NAMALWA (cell line): ENCODE measurements at places on chromosomes 1 and 21.

GRCh38 chr21:34911360-34911759 is 137.7 kb downstream of the RUNX1 start:
- DNase-seq = peak; percentile 37

DNA sequence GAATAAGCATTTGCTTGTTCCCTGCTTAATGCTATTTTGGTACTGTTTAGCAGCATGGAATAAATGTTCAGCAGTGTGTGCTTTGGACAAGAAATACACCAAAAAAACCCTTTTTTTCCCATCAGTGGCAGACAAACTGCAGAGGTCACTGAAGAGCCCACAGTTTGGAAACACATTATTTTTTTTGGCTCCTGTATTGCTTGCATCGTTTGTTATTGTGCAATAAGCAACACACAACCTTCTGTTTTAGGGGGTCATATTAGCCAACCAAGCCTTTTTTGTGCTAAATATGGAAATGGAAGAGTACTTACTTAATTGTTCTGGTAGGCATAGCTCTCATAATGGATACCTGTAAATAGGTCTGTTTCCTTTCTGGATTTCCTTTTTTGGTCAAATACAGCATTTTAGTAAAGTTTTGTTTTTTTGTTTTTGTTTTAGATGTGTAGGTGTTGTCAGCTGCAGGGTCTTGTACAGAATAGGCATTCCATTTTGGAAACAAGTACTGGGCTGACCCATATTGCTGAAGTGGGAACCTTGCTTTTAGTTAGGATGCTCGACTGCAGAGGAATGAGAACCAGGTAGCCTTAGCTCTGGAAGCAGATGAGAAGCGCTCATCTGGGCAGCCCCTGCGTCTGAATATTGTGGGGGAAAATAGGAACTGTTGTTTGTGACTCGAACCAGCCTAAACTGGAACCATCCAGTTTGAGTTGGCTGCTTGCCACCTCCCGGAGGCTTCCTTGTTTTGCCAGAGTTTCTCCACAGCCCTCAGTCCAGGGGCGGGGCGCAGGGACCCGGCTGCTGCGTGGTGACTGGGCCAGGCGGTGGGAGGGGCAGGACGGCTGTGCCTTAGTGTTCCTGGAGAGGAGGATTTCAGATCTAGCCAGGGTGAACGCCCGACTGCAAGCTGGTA is 38.4 kb downstream of the SPEN start:
- peak; percentile 43 for DNase-seq

GRCh38 chr1:179166663-179167417 is 62.6 kb downstream of the ABL2 start:
- peak; percentile 48 for DNase-seq

DNA sequence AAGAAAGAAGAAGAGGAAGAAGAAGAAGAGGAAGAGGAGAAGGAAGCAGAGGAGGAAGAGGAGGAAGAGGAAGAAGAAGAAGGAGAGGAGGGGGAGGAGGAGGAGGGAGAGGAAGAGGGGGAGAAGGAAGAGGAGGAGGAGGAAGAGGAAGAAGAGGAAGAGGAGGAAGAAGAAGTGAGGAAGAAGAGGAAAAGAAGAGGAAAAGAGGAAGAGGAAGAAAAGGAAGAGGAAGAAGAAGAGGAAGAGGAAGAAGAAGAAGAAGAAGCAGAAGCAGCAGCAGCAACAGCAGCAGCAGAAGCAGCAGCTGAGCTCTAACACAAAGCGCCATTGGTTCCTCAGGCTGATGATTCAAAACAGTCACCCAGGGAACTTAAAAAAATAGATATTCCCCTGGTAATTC is 34.0 kb downstream of the DNAI4 start:
- DNase-seq = no peak

GRCh38 chr1:87942165-87942564 is 613.5 kb downstream of the LMO4 start:
- no peak for DNase-seq

GRCh38 chr1:247557926-247558674 is 9.2 kb downstream of the GCSAML start:
- no peak for DNase-seq

GRCh38 chr1:34929853-34930701 is 627 bp upstream of the DLGAP3 start:
- DNase-seq = no peak
